ENCODE measurements at places on chromosomes 4 and X.

DNA sequence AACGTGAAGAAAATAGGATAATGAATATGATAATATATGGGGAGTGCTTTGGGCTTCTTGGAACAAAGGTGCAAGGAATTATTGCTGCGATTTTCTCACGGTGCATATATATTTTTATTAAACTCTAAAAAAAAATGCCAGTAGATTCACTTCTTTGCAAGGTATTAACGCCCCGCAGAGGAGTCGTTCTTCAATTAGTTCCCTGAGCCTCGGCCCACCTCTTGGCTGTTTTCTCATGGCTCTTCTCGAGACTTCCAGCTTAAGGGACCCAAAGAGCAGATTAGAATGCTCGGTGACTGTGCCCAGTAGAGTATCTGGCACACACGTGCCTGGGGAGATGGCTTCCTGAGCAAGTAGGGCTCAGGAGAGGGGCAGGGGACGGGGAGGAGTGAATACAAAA lies 367.4 kb downstream of the MID1IP1 start:
- no peak for DNase-seq

DNA sequence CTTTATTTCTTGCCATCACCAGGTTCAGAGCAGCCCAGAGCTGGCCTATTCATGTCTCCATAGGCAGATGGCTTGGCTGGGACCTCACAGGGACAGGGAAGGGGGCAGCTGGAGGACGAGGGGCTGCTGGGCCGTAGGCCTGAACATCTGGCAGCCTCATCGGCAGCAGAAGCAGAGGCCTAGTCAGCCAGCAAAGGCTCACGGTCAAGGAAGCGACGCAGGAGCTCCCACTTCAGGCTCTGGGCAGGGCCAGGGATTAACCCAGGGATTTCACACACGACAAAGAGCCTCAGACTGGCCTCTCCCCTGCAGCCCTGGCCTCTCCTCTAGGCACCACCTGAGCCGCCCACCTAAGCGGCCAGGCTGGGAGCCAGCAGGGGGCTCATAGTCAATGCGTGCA lies 46.0 kb upstream of the MAN2B2 start:
- DNase-seq = no peak

DNA sequence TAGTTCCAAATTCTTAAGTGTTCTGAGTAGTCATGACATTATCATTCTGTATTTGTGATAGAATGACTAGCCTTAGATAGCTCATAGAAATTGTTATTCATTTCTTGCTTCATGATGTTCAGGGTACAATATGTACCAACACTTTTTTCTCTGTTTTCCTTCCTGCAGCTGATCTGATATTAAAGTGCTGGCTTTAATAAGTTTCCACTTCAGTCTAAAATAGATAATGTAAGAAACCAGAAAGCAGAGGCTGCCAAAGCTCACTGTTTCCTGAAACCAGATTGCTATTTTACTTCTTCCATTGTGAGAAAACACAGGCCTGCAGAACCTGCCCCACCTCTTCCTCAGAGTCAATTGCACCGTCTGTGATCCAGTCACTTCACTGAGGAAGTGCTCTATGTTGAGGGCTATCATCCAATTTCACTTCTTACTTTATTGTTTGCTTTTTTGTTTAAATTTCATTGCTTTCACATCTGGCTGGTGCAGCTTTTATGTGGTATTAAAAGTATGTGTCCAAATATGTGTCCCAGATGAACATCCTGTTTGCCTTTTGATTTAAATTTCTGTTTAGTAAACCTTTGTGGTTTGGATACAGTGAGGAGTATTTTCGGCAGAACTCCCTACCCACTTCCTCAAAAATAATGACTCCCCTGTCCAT lies 652.1 kb downstream of the ANKRD50 start:
- peak; percentile 89 for DNase-seq

GRCh38 chrX:149497626-149498025 lies 7.5 kb downstream of the IDS start:
- peak; percentile 74 for DNase-seq

GRCh38 chr4:38004062-38004461 lies 43.9 kb downstream of the PTTG2 start:
- DNase-seq = no peak

DNA sequence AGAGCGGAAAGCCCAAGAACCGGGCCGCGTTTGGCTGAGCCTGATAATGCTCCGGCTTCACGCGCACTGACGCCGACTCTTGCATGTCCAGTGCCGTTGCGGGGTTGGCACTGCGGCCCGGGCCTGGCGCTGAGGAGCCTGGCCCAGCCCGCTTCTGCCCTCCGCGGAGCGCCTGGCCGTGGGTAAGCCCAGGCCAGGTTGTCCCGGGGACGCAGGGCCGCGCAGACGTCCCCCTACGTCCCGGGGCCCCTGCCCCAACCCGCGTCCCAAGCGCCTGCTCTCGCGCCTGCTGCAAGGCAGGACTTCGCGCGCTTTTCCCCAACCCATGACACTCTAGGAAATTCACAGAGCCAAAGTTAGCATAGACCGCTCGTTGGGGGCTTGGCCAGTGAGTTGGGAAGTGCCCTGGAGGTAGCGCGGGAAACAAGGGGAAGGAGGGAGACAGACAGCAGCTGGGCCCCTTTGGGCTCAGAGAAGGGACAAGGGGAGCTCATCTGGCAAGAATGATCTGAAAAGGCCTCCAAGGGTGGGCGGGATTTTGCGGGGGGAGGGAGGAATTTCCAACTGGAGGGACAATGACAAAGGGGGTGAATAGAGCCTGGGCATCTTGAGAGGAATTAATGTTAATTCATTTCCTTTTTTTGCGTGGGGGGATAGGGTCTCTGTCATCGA lies 665 bp upstream of the LRPAP1 start:
- no peak for DNase-seq

DNA sequence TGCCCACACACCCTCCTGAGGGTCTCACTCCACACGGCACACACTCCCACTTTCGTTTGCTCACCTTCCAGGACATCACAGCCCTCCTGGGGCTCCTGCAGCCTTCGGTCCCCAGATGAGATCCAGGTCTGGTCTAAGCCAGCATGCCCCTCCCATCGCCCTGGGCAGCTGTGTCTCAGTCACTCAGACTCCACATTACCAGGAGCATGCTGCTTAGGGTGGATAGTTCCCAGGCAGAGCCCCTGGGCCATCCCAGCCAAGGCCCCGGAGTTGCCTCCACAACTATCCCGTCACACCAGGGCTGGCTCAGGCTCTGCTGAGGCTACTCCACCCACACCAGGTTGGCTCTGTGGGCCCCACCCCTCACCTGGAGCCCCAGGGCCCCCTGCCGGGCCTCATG lies 50.4 kb upstream of the PSAPL1 start:
- no peak for DNase-seq

DNA sequence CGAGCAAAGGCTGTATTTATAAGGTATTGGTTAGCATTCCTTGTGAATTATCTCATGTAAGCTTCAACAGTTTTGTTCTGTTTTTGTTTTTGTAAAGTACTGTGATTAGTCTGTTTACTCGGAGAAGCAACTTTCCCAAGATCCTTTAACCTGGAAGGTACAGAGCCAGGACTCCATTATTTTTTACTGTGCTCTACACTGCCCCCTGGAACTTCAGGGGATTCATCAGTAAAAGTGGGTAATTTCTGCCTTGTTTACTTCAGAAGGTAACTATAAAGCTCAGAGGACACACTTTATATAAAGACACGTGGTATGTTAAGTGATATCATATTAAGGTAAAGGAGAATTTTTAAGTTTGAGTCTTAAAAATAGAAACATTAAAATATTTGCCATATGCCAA lies 124.9 kb downstream of the IQCM start:
- no peak for DNase-seq

Measured in fibroblast of mammary gland (primary cell).